ENCODE measurements at places on chromosomes 3 and 15. TPM values are rescaled to one million over a fixed set of nuclear protein-coding genes. Genes with fewer than 3 reads are reported as not detected.
A peak's percentile ranks its signal among the peaks of the same experiment; 100 is the strongest.

Gene LRTM1
- total RNA-seq = not detected

Gene PDCD10
- 58.3 TPM for total RNA-seq

Gene LMLN
- total RNA-seq = 2.3 TPM

Gene NOX5
- not detected for total RNA-seq

Gene MEX3B
- total RNA-seq = 2.4 TPM

Gene OR5K2
- not detected for total RNA-seq

DNA sequence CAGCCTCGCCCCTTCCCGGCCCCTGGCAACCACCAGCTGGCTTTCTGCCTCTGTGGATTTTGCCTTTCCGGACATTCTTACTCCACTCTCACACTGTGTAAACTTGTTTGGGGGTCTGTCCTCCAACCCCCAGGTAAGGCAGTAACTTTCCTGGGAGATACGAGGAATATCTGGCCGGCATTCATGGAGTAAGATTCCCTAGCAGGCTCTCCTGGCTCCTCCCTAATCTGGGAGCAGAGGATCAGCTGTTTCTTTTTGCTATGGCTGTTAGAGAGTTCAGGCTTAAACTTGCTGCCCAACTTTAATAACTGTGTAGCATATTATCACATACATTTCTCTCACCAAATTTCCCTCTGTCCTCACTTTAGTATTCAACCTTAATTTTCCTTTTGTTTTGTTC lies 64.3 kb downstream of the IGF2BP2 start:
- H3K4me1 ChIP-seq = no peaks in the 10 kb centered on the region
- no peak for DNase-seq
- H3K27ac ChIP-seq = no peak overlapping the region
- no peaks in the 10 kb centered on the region for H3K27me3 ChIP-seq

- H3K36me3 ChIP-seq = no peaks in the 10 kb centered on the region
- H3K27ac ChIP-seq = no peak overlapping the region
- no peak for DNase-seq
- H3K4me3 ChIP-seq = no peak overlapping the region
- peaks cover 6% of the 10 kb centered on the region for H3K27me3 ChIP-seq
These were observed 1.2 kb upstream of the MME start for GRCh38 chr3:155078711-155079467.

GRCh38 chr15:25863111-25863967 lies at the start of gene ATP10A:
Gene ATP10A (minus strand): TSS chr15:25863327. CDS start chr15:25863096, 231 bp downstream.
- H3K27ac ChIP-seq = peak within 1 kb of the TSS; percentile 90
- H3K27me3 ChIP-seq = no peaks in the 10 kb centered on the region
- peak within 1 kb of the TSS; percentile 75 for H3K4me3 ChIP-seq

- H3K4me3 ChIP-seq = no peak overlapping the region
- no peak for DNase-seq
- H3K27me3 ChIP-seq = no peaks in the 10 kb centered on the region
- H3K27ac ChIP-seq = no peak overlapping the region
- H3K36me3 ChIP-seq = no peaks in the 10 kb centered on the region
- peaks cover 3% of the 10 kb centered on the region for H3K4me1 ChIP-seq
These were observed 54.1 kb upstream of the TFRC start for GRCh38 chr3:196135693-196136639.

DNA sequence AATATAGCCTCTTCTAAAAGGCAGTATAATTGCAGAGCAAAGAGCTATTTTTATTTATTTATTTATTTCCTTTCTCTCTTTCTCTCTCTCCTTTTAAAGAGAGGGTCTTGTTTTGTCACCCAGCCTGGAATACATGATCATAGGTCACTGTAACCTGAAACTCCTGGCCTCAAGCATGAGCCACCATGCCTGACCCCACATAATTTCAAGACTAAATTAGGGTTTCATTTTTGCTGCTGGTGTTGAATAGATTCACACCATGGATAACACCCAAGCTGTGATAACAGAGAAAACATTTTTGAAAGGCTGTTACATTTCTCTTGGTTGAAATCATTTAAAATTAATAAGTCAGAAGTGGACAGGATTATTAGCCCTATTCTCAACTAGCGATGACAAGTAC lies 131.6 kb downstream of the LEKR1 start:
- H3K4me1 ChIP-seq = no peaks in the 10 kb centered on the region
- H3K36me3 ChIP-seq = no peaks in the 10 kb centered on the region
- H3K27ac ChIP-seq = no peak overlapping the region
- DNase-seq = no peak
- H3K4me3 ChIP-seq = no peak overlapping the region
- no peaks in the 10 kb centered on the region for H3K27me3 ChIP-seq

GRCh38 chr15:59174835-59175831 lies 31.5 kb upstream of the LDHAL6B start:
- no peaks in the 10 kb centered on the region for H3K27me3 ChIP-seq
- H3K4me3 ChIP-seq = no peak overlapping the region
- peaks cover 12% of the 10 kb centered on the region for H3K4me1 ChIP-seq
- no peaks in the 10 kb centered on the region for H3K36me3 ChIP-seq
- no peak for DNase-seq

- H3K27me3 ChIP-seq = no peaks in the 10 kb centered on the region
- no peak overlapping the region for H3K4me3 ChIP-seq
- no peaks in the 10 kb centered on the region for H3K36me3 ChIP-seq
- no peak for DNase-seq
These were observed 604.3 kb downstream of the TAFA4 start for GRCh38 chr3:68328049-68328448.

DNA sequence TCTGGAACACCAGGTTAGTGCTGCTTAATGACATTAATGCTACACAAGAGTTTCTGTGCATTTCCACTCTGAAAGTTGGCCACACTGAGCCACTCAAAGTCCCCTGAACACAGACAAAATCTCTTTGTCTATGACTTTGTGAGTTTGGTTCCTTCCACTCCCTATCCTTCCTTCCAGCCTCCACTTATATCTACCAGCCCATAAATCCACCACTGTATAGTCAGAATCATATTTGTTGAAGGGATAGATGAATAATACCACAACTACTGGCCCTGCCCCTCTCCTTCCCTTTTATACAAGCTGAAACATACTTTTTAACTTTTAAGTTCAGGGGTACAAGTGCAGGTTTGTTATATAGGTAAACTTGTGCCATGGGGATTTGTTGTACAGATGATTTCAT lies 127.5 kb downstream of the ABHD5 start:
- H3K27ac ChIP-seq = no peak overlapping the region
- H3K4me3 ChIP-seq = no peak overlapping the region
- H3K27me3 ChIP-seq = no peaks in the 10 kb centered on the region
- no peaks in the 10 kb centered on the region for H3K4me1 ChIP-seq

DNA sequence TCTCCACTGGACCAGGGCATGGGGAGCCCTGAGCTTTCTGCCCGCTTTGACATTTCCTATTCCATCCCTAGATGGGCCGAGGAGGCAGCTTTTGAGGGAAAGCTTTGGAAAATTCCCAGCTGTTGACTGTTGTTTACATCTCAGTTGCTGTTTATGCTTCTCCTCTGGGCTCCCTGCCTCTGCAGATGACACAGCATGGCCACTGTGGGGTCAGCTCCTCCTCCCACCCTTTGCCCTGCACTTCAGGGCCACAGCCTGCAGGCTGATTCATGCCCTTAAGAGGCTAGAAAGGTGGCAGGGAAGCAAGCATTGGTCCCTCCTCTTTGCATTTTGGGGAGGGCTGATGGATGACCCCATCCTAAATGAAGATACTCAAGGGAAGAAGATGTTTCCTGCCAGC lies 8.5 kb upstream of the CTXND1 start:
- H3K4me3 ChIP-seq = no peak overlapping the region
- peaks cover 2% of the 10 kb centered on the region for H3K27me3 ChIP-seq
- H3K27ac ChIP-seq = no peak overlapping the region
- H3K4me1 ChIP-seq = no peaks in the 10 kb centered on the region
- no peak for DNase-seq
- no peaks in the 10 kb centered on the region for H3K36me3 ChIP-seq

GRCh38 chr3:100984308-100984707 lies 8.9 kb downstream of the ABI3BP start:
- H3K27me3 ChIP-seq = no peaks in the 10 kb centered on the region
- no peak for DNase-seq

DNA sequence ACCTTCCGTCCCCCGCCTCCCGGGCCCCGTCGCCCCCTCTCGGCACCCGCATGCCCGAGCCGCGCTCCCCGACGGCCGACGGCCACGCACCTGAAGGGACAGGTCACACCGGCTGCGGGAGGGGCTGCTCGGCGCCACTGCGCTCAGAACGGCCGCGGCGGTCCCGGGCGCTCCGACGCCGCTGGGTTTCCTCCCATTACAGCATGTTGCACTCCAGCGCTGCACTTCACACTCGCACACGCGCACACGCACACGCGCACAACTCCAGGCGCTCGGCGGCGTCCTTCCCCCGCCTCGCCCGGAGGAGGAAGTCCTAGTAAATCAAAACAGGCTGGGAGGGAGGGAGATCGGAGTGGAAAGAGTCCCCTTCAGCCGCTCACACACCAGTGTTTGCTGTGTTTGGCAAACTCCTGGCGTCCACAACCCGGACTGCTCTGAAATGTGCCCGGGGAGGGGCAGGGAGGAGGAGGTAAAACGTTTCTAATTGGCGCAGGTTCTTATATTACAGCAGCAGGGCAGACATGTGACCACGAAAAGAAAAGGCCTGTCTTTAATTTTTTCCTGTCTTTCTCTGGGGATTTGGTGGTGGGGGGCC lies 76.7 kb upstream of the VGLL4 start:
- H3K27me3 ChIP-seq = no peaks in the 10 kb centered on the region
- peaks cover 6% of the 10 kb centered on the region for H3K4me1 ChIP-seq
- peak overlapping the region; percentile 52 for H3K4me3 ChIP-seq
- H3K36me3 ChIP-seq = no peaks in the 10 kb centered on the region

Measured in natural killer cell (primary cell).